ENCODE measurements at places on chromosomes 16 and 17.
A peak's percentile ranks its signal among the peaks of the same experiment; 100 is the strongest.

DNA sequence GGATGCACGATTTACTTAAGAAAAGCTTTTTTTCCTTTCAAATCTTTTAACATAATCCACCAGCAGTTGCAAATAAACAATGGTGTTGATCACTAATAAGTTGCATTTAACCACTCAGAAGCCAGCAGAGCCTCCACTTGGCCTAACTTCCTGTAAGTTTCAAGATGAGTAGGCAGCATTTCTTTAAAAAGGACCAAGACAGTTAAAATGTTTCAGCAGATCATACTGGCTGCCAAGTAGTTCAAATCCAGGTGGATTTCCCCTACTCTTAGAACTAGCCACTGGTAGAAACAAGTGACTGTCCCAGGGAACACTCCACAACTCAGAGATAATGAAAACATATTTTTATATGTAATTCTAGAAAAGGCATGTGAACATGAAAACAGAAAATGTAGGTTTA, 17.0 kb upstream of the RFFL start:
- DNase-seq, result no peak

- no peak for DNase-seq
Observed at GRCh38 chr17:34382621-34383124, 19.6 kb upstream of the CCL1 start.

- DNase-seq, result peak; percentile 67
Observed at GRCh38 chr17:39863918-39864746, at the start of gene IKZF3. TSS of gene IKZF3 (minus strand) at chr17:39864312. CDS start at chr17:39864126, 186 bp downstream.

DNA sequence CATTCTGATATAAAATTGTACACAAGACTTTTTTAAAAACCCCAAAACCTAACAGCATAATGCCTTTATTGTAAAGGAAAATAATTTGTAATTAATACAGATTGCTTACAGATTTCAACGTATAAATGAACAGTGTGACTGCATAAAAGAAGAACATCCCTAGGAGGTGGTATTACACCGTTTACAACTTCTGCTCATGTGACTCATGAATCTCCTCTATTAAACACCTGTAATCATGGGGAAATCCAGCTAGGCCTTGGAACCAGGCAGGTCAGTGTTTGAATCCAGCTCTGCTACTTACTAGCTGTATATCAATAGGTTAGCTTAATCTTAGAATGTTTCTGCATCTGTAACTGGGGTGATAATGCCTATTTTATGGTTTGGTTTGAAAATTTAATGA, 15.2 kb downstream of the RABEP1 start:
- no peak for DNase-seq

GRCh38 chr16:87790292-87791100, 24.7 kb upstream of the KLHDC4 start:
- no peak for DNase-seq

DNA sequence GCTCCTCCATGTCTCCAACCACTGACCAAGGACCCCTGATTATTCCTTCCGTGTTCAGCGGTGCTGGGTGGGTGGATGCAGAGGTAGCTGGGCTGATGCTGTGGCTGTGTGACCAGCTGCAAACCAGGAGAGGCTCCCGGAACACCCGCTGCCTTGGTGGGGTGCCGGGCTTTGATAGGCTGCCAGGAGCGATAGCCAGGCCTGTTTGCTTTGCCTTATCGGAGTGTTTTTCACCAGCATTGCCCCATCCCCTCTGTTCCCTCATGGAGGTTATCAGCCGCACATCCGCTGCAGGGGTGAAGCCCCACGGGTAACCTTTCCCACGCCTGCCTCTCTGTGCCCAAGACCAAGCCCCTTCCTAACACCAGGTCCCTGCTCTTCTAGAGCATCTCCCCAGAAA, 354.3 kb downstream of the C16orf95 start:
- DNase-seq, result no peak

GRCh38 chr17:33964344-33964979, 290.6 kb upstream of the CCL2 start:
- DNase-seq, result no peak

DNA sequence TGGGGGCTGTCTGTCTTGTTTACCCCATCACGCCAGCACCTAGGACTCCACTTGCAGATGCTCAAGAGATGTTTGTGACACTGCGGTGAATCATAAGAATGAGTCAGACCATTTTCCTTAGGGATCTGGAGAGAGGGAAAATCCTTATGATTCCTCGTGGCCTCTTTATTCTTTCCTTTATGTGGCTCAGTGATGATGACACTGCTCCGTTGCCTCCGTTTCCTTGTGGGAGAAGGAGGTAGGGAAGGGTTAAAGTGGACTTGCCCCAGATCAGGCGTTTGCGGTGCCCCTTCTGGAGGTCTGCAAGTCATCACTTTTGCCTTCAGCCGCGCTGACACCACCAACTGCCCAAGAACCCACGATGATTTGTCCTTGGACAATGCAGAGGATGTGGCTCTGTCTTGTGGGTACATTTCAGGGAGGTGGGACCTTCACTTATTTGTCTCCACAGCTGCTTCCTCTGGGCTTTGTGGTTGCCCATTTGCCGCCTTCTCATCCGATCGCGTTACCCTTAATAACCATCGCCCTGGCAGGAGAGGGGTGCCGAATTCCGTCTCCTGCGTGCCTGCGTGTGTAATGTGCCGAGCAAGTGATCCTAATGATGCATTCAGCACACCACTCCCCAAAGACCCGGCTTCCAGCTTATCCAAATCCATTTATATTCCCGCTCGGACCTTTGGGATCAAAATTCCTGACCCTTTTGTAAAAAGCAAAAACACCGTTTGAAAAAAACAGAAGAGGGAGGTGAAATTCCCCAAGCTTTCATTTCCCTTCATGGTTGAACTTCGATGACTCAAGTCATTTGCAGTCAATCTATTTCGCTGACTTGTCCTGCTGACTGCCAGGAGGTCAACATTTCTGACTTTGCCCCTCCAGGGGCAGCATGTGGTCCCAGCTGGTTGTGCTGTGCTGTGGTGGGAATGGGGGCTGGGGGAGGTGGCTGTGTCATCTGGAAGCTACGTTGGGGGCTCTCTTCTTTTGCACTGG, 87.2 kb upstream of the IRX3 start:
- no peak for DNase-seq

DNA sequence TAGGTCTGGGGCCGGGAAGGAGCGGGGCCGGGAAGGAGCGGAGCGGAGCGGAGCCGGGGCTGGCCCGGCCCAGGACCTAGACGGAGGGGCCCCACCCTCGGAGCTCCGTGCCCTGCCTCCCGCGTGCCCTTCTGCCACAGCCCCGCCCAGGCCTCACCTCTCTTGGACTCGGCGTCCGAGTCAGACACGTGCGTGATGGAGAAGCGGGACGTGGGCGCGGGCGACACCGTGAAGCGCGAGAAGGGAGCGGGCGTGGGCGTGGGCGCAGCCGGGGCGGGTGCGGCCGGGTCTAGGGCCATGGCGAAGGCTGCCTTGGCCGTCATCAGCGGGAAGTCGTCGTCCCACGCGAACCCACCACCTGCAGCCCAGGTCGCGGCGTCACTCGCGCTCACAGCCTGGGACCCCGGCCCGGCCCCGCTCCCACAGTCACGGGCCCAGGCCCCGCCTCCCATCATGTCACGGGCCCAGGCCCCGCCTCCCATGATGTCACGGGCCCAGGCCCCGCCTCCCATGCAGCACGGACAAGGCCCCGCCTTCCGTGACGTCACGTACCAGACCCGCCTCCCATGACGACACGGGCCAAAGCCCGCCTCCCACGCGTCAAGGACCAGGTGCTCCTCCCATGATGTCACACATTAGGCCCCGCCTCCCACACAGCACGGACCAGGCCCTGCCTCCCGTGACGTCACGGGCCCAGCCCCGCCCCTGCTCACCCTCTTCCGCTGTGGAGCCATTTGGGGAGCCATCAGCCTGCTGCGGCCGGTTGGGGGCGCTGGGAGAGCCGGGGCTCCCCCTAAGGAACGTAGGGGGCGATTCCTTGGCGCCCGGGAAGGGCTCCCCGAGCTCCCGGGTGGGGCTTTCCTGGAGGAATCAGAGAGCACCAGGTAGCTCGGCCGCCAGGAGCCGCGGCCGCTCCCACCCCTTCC, 45.8 kb upstream of the PVALEF start:
- DNase-seq, result peak; percentile 64

- DNase-seq, result no peak
Observed at GRCh38 chr17:29870836-29871465, 59.1 kb downstream of the SSH2 start.
